ENCODE measurements at places on chromosomes 7 and 10.
A peak's percentile ranks its signal among the peaks of the same experiment; 100 is the strongest.

GRCh38 chr7:33762911-33763306 is 142.4 kb upstream of the BMPER start:
- DNase-seq: no peak

GRCh38 chr10:75528392-75528791 is 97.0 kb downstream of the LRMDA start:
- DNase-seq: no peak

DNA sequence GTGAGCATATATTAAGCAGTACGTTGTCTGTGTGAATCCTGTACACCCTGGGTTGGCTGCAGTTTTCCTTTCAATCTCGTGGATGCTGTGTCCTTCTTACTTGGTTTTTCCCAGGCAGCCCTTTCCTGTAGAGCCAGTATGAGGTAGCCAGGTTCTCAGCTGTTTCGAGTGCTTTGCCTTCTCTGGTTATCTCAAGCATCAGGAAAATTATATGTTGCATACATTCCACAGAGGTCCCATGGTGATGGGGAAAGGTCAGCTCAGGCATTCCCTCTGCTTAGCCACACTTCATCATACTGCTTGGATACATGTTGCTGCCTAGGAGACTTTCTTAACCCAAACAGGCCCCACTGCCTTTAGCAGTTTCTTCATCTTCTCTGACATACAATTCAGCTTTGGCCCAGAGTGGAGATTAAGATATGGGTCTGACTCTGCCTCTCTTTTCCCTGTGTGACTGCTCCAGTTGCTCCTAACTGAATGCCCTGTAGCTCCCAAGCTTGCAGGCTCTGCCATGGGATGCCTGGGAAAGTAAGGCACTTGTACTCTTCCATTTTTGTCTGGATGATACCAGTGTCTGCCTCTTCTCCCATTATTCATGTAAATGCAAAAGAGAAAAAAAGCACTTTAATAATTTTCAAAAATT is 11.3 kb downstream of the GNAI1 start:
- no peak for DNase-seq

DNA sequence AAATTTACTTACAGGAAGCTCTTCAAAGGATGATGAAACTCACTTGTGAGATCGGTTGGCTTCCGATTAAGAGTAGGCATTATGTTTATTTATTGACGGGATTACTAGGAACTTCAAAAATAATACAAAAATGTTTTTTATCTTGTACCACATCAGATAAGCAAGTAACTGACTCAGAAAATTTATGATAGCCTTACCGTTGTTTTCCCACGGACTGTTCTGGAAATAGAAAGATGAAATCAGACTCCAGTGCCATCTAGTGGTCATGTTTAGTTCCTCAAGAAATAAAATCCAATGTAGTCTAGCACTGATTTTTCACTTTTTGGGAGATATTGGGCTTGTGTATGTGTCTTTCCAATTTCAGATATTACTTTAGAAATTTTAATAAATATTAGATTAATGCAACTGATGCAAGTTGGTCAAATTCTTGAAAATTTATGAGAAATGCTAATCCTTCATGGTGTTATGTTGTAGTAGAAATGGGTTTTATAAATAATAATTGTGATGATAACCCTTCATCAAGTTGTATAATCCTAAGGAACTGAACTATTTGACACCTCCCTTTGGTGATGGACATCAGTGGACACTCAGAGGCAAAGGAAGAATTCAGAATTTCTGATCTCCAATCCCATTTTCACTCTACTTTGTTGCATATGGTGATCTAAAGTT is 168.8 kb downstream of the TMEM26 start:
- DNase-seq: no peak

DNA sequence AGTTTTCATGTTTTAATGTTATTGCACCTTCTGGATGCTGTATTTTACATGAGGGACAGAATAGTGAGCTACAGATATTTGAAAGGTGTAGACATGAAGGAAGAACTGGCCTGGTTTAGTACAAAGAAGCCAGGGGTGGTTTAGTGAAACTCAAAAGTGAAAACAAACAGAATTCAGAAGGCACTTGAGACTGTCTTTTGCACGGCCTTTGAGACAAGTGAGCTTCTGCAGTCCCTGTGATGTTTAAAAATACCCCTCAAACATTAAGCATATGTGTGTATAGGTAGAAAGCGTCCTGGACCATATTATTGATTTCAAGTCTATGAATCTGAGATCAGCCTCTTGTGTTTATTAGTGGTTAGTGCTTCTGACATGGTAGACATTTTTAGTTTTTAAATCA is 118.9 kb downstream of the CDK14 start:
- no peak for DNase-seq

DNA sequence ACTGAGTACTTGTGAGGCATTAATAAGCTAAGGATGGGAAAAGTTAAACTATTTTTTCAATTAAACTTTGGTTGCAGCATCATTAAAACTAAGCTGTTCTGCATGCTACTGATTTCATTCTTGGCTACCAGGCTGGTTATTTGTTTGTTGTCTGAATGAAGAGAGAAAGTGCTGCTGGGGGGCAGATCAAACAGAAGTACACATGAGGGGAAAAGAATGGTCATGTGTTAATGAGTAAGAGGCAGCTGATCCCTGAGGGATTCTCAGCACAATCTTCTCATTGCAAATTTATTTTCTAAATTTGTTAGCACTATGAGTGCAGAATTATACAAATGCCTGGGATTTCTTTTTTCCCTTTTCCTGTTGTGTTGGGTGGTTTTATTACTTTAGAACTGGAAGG is 213.2 kb upstream of the HPS1 start:
- DNase-seq: no peak

- no peak for DNase-seq
Observed at GRCh38 chr10:51747216-51747615, 47.8 kb upstream of the CSTF2T start.

DNA sequence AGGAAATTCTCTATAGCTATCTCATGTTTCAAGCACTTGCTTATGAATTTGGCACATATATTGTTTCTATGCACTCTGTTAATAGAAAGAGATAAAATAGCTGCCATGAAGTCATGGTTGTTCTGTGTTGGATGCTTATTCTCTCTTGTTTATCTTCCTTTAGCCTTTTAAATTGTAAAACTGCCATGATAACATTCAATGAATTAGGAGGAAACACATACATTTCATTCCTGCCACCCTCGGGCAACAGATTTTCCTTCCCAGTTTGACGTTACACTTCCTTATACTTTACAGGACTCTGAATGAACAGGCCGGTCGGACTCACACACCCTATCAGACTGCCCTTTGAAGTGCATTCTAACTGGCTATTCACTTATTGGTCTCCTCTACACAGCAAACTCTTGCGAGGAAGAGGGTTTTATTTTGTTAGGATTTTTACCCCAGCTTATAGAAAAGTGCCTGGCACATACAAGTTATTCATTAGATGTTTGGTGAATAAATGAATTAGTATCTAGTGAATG is 65.7 kb upstream of the FERD3L start:
- no peak for DNase-seq

DNA sequence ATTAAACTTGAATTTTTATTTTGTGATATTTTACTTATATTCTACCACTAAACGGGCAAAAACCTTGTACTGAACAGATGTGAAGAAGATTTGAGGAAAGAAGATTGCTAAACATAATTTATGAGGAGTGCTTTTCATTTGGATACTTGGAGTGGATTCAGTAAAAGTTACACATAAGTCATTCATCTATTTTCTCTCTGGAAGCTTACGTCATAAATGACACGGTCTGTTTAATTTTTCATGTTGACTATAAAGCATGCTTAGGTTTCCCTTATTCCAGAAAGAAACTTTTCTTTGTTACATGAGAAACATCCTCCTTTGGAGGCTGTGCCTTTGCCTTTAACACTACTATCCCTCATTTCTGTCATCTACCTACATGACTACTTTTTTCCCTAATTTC is 53.9 kb downstream of the TFEC start:
- no peak for DNase-seq

- DNase-seq: no peak
Observed at GRCh38 chr10:103130910-103131309, 62.2 kb downstream of the NT5C2 start.

- DNase-seq: no peak
Observed at GRCh38 chr7:26789481-26790184, 74.8 kb downstream of the SKAP2 start.

GRCh38 chr7:41047211-41047610 is 655.7 kb downstream of the INHBA start:
- DNase-seq: no peak

GRCh38 chr7:65285906-65286864 is 87.5 kb upstream of the ZNF92 start:
- no peak for DNase-seq

DNA sequence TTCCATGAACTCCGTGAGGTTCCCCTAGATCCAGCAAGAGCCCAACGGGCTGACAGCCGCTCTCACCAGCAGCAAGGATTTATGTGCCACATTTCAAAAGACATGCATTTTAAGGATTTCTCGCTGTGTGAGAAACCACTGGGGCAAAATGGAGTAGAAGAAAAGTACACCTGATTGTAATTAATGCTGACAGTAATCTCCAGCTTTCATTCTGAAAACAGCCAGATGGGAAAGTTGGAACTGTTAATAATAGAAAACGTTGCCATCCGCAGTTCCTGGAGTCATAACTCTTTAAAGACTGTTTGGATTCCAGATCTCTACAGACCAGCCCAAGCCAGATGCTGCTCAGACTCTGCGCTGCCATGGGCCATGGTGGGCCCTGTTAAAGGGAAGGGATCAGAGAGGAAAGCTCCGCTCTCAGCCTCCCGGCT is 216.9 kb upstream of the GLI3 start:
- no peak for DNase-seq

DNA sequence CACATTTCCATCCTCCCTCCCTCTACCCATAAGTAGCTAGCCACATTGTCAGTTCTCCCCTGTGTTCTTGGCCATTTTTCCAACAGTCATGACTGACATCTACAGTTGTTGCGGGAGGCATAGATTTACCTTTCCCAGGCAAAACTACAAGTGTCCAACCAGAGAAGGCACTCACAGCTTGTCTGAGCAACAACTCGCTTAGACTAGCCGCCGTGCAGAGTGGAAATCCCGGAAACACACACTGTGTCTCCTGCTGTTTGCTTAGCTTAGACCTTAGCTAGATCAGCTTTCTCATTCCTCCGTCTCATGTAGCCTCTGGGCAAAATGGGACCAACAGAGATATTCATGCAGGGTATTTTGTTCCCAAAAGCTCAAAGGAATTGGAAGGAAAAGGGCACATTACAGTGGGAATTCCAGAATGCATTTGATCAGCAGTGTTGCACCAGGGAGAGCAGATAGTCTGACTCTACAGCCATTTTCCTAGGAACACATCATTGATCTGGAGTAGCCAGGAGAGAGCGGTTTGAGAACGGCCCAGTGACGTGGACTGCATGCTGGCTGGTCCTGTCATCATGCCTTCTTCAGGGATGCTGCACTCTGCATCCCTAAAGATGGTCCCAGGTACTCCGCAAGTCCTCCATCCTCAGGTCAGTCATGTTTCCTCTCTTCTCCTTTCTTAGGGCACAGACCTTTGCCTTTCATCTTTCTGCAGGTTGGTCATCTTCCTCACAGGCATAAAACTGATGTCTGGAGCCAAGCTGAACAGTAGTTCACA is 89.4 kb downstream of the C10orf90 start:
- no peak for DNase-seq

DNA sequence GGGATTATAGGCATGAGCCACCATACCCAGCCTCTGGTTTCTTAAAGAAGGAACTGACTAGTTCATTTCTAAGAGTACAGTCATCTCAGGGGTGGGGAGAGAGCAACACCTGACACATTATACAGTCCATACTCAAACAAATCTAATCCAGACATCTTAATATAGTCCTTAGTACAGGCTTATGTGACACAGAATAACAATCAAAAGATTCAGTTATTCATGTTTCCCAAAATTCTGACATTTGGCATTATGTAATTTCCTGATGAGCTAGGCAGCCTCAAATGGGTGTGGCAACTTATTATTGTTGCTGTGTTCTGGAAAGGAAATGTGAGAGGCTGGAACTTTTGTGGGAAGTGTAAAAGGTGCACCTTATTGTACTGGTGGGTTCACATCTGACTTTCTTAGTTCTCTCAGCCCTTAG is 116.3 kb downstream of the WDFY4 start:
- no peak for DNase-seq

DNA sequence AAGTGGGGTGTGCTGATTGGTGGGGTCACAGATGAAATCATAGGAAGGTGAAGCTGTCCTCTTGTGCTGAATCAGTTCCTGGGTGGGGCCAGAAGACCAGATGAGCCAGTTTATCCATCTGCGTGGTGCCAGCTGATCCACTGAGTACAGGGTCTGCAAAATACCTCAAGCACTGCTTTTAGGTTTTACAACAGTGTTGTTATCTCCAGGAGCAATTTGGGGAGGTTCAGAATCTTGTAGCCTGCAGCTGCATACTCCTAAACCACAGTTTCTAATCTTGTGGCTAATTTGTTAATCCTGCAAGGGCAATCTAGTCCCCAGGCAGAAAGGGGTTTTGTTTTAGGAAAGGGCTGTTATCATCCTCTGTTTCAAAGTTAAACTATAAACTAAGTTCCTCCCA is 17.0 kb upstream of the IFRD1 start:
- DNase-seq: no peak

DNA sequence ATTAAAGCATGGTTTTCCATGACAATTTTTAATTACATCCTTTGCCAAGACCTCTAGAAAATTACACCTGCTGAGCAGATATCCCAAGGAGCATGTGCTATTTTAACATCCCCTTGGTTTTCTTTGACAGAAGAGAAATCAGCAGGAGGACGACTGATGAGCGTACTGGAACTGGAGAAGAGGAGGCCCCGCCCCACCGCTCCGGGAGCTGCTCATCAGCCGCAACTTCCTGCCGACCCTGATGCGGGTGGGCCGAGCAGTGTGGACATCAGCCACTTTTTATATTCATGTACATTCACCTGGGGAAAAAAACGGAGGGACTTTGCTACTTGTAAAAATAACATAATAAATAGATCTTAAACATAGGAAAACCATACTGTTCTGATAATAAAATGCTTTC is 54.2 kb downstream of the CDC123 start:
- no peak for DNase-seq

- no peak for DNase-seq
Observed at GRCh38 chr10:131533846-131534526, 222.5 kb upstream of the TCERG1L start.

- no peak for DNase-seq
Observed at GRCh38 chr7:39375047-39375873, 190.9 kb upstream of the YAE1 start.

- DNase-seq: no peak
Observed at GRCh38 chr10:21637795-21638194, 103.8 kb downstream of the MLLT10 start.

- DNase-seq: no peak
Observed at GRCh38 chr10:121459622-121460453, 138.4 kb downstream of the FGFR2 start.

- peak; percentile 14 for DNase-seq
Observed at GRCh38 chr7:15015545-15016314, 113.2 kb upstream of the DGKB start.

GRCh38 chr10:113503930-113504329 is 48.9 kb upstream of the HABP2 start:
- DNase-seq: no peak
